T-helper 1 cell (primary cell): ENCODE measurements at places on chromosomes 2 and 18.

DNA sequence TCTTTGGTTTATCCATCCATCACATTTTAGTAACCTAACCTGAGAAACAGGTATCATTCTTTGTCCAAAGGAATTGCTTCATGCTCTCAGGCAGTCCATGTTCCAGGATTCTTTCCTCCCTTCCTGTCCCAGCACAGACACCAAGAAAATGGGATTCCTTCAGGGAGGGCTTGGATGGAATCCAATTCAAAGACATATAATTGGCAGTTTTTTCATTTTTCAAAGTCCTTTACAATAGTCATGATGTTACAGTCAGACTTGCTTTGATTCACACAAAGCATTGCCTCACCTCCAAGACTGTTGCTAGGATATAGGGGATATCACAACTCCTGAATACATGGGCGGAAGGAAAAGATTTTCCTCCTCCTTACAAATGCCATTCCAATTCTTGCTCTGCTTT is 241.4 kb upstream of the ACVR2A start:
- no peak for DNase-seq

- DNase-seq, result no peak
These were observed 27.5 kb upstream of the FAM124B start for GRCh38 chr2:224429441-224429810.

GRCh38 chr2:222708274-222708710 is 36.8 kb downstream of the MOGAT1 start:
- peak; percentile 39 for DNase-seq

GRCh38 chr2:8436585-8436984 is 245.3 kb upstream of the ID2 start:
- DNase-seq, result no peak

GRCh38 chr2:66445925-66446871 is 11.3 kb downstream of the MEIS1 start:
- no peak for DNase-seq

DNA sequence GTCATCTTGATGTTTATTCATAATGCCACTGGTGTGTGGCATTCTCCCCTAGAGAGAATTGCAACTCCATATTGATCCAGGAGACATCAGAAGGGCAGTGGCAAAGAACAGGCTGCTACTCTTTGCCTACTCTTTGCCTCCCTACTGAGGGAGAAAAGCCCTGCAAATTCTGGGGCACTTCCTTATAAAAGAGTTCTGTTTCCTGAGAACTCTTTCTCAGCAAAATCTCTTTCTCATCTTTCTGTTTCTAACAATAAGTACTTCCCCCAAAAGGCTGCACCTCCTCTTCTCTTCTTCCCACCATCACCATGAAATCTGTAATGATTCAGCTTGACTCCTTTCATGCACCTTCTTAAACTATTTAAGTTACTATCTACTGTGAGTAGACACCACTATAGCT is 270.3 kb downstream of the MREG start:
- no peak for DNase-seq

- DNase-seq, result no peak
These were observed 78.1 kb upstream of the LAPTM4A start for GRCh38 chr2:20129331-20130159.

DNA sequence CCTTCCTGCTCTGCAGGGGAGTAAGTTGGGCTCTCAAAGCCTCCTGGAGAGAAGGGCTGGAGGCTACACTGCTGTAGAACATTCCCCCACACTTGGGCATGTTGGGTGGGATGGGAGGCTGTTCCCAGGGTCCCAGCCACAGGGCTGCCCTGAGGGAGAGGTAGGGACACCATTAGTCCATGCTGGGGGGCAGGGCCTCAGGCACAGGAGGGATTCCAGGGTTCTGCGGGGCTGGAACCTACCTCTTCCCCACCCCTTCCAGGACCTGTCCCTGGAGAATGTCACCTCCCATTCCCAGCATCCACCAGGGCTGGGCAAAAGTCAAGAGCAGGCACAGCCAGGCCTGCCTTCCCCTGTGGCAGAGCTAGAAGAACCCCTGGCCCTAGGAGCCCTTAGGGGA is 6.9 kb upstream of the ADRA2B start:
- DNase-seq, result no peak

DNA sequence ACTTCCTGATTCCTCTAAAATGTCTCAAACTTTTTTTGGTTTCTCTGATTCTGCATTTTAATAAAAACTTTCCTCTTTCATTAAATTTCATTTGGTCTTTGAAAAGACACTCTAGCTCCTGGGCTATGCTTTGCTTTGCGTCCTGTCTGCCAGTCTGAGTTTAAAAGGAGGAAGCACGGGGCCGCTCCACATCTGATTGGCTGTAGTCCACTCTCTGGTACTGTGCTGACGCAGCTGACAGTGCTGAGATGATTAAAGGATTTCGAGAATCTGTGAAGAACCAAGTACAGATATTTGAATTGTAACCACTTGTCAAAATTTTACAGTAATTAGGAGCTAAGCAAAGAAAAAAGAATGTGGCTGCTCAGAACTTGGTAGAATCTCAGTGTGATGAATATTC is 199.6 kb upstream of the HNMT start:
- DNase-seq, result no peak

DNA sequence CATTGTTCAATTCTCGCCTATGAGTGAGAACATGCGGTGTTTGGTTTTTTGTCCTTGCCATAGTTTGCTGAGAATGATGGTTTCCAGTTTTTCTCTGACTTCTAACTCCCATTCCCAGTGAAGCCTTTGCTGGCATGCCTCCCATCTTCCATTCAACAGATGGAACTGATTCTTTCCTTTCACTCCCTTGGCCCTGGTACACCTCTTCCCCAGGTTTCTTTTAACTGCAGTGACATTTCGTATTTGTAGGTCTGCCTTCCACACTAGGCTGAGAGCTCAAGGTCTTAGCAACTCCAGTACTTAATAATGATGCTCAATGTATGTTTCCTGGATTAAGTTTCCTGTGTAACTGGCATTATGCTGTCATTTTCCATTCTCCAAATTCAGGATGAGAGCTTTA is 48.5 kb downstream of the GAREM1 start:
- no peak for DNase-seq

DNA sequence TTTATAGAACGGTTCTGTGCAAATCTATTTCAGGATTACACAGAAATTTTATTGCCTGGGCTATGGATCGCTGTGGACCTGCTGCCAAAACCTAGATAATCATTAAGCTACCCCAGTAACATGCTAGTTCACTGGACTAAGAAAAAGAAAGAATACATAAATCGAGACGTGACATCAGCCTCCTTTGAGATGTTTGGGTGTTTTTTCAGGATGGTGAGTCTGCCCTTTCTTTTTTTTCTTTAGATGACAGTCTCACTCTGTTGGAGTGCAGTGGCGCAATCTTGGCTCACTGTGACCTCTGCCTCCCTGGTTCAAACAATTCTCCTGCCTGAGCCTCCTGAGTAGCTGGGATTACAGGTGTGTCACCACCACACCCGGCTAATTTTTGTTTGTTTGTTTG is 52.0 kb downstream of the FHOD3 start:
- DNase-seq, result no peak

DNA sequence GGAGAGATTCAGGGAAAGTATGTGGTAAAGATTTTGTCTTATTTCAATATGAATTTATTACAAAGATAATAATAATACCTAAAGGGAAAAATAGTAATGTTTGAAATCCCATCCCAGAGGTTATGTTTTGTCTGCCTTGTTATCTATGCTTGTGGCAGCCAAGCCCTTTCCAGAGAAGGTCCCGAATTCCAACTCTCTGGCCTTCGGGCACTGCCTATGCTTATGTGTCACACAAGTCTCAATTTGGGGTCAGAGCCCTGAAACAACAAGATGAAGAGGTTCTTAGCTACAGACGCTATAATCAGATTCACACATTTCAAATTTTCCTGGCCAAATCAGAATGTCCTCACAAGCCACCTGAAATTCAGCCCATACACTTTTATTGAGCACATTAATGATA is 59.9 kb downstream of the DNER start:
- DNase-seq, result no peak

- DNase-seq, result no peak
These were observed 20.7 kb downstream of the RBM44 start for GRCh38 chr2:237819231-237819630.

- peak; percentile 84 for DNase-seq
These were observed 1.1 kb upstream of the DUSP2 start for GRCh38 chr2:96146153-96146880.

DNA sequence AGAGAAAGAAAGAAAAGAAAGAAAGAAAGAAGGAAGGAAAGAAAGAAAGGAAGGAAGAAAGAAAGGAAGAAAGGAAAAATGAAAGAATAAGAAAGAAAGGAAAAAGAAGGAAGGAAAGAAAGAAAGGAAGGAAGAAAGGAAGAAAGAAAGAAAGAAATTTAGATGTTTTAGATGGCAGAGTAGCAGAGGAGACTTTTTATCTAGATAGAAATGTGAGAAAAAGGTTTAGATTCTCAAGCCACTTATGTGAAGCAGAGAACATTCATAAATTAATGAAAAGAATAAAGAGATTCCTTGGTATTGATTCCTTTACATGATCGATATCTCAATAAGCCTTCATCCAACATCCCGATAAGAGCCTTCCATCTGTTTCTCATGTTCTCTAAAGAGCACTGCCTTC is 513.5 kb downstream of the CNTNAP5 start:
- DNase-seq, result no peak

- DNase-seq, result no peak
These were observed 223.8 kb downstream of the DLGAP1 start for GRCh38 chr18:4231260-4231659.

- no peak for DNase-seq
These were observed 91.0 kb upstream of the KCNH7 start for GRCh38 chr2:162929571-162929970.

- DNase-seq, result no peak
These were observed 808.3 kb downstream of the NRXN1 start for GRCh38 chr2:50223643-50224042.

- DNase-seq, result no peak
These were observed 22.2 kb downstream of the KCNJ3 start for GRCh38 chr2:154720651-154721050.

DNA sequence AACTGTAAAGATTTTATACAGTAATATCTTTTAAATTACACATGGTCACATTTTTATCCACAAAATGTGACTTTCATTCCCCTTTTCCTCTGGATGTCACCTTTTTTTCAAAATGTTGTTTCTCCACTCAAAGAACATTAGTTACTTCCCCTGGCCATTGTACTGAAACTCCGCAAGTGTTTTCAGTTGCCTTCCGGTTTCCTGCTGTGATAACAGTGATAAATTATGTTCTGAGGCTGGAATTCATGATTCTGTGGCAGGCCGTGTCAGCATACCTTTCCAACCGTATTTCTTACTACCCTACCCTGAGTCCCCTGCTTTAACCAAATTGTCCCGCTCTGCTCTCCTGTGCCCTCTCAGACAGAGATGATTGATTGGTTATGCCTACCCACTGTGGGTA is 53.5 kb downstream of the MGAT5 start:
- no peak for DNase-seq
